Bronchial smooth muscle cell (primary cell): ENCODE measurements at places on chromosomes 6 and 20. TPM values are rescaled to one million over a fixed set of nuclear protein-coding genes. Genes with fewer than 3 reads are reported as not detected.

CD109 gene
- total RNA-seq: 31.4 and 55.3 TPM in 2 replicates

FAM209B gene
- 0.34 TPM in 1 of 2 replicates, not detected in the other for total RNA-seq

RBL1 gene
- total RNA-seq: 4.1 and 8.3 TPM in 2 replicates

METTL24 gene
- total RNA-seq: 0.16 and 0.43 TPM in 2 replicates

UBE2C gene
- 1.9 and 3.9 TPM in 2 replicates for total RNA-seq

FAM217A gene
- total RNA-seq: not detected in 2 replicates

SLC22A7 gene
- not detected in 2 replicates for total RNA-seq

DPPA5 gene
- total RNA-seq: not detected in 2 replicates

ACTL10 gene
- total RNA-seq: 1.1 and 1.9 TPM in 2 replicates

OCSTAMP gene
- total RNA-seq: not detected in 2 replicates

HFE gene
- total RNA-seq: 13.1 and 14.5 TPM in 2 replicates

SALL4 gene
- total RNA-seq: under 0.01 and 0.09 TPM in 2 replicates

PKHD1 gene
- not detected in 2 replicates for total RNA-seq

NT5E gene
- total RNA-seq: 331 and 607 TPM in 2 replicates

KIAA1755 gene
- total RNA-seq: 3.3 and 4.1 TPM in 2 replicates

RIPOR3 gene
- total RNA-seq: 7.7 and 22.1 TPM in 2 replicates

GLP1R gene
- not detected in 2 replicates for total RNA-seq

SSTR4 gene
- not detected in 2 replicates for total RNA-seq

PNPLA1 gene
- total RNA-seq: not detected in 2 replicates

RNF144B gene
- total RNA-seq: 0.79 and 1.0 TPM in 2 replicates
